ENCODE measurements at places on chromosomes 11 and 22.

GRCh38 chr11:16512899-16513241 lies 156.5 kb upstream of the SOX6 start:
- no peak for DNase-seq

DNA sequence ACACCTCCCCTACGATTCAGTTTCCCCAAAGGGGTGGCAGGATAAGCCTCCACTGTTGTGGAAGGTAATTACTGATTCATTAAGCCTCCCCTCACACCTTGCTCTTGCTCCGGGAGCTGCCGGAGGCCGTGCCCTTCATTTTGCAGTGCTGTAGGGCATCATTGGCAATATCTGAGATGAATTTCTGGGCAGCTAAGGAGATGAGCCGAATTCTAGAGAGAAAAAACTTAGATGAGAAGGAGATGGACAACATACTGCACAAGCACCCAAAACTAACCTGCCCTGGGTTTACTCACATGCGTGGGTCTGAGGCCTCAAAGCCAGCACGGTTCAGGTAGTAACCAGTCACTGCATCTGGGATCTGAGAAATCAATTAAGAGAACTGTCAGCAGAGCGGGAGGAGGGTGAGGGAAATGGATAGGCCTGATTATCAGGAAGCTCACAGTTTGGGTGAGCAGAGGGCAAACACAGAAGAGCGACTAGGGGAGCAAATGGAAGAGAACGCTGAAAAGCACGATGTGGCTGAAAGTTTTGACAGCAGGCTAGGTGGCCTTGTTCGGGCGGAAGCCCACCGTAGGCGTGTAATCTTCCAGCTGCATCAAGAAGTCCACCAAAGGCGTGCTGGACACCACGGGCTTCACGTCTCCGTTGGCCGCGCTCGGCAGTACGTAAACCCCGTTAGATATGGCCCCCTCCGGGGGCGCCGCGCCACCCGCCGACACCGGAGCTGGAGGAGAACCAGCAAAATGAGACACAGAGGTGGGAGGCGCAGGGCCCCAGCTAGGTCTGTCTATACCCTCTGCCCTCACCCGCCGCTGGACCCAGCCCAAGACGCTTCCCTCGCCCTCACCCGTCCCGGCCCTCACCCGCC lies 689 bp downstream of the TAF10 start:
- no peak for DNase-seq

GRCh38 chr22:23608583-23608982 lies 23.5 kb downstream of the DRICH1 start:
- DNase-seq = no peak

GRCh38 chr22:22210889-22211833 lies 33.4 kb upstream of the VPREB1 start:
- no peak for DNase-seq

DNA sequence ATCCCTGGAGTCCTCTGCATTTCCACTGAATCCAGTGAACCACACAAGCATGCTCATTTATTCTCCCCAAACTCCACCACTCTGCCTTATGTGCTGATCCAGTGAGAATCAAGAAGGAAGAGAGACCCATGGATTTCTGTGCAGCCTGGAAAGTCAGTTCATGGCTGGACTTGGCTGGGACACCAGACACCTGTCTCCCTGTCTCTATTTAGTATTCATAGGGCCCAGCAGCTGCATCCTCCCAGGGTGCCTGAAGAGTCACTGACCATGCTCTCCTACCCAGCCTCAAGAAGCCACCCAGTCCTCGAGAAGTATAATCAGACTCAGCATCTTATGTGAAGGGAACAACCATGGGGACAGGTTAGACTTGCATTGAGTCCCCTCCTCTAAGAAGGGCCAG lies 83.2 kb downstream of the ZNF280B start:
- DNase-seq = no peak

- DNase-seq = no peak
Measured at GRCh38 chr22:50074056-50074455, 11.2 kb downstream of the MLC1 start.

Data from dorsolateral prefrontal cortex (tissue), 122 donors.